ENCODE measurements at places on chromosomes 5 and 9.

DNA sequence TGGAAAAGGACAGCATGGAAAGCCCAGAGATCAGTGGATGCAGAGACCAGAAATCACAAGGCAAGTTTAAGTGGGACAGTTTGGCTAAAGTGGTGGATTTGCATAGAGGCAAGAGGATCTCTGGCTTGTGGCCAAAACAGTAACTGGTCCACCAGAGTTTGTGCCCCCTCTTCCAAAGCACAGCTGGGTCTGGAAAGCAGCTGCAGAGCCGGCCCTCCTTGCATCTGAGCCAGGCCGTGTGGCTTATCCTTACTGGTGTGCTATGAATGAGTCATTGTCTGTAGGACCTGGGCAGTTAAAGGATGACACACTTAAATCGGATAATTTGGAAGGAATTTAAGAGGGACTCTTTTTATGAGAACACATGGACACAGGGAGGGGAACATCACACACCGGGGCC is 146.6 kb downstream of the PIP5K1B start:
- DNase-seq: peak; percentile 15

DNA sequence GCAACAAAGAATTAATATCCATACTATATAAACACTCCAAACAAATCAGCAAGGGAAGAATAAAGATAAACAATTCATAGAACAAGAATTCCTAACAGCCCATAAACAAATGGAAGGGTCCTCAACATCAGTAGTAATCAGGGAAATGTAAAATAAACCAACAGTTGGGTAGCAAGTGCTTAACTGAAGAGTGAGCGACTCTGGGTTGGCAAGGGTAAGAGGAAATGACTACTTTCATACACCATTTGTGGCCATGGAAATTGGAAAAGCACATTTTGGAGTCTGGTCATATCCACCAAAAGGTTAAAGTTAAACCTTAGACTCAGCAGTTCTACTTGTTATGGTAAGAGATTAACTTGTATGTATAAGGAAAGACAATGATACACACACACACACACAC is 17.4 kb upstream of the RORB start:
- no peak for DNase-seq

DNA sequence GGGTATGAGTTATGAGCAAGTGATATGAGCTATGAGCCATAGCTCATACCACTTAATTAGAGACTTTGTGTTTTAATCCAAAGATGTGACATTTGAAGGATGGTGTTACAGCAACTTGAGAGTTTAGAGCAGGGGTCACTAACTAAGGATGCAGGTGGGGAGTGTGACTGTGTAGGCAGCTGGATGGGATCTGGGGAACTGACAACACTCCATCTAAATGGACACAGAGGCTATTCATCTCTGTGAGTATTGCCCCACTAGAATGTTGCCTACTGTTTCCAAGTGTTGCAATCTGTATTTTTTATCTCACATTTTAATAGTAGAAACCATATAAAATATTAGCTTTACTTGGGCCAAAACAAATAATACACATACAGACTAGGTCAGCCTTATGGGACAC is 488.1 kb upstream of the DAB2 start:
- DNase-seq: no peak

DNA sequence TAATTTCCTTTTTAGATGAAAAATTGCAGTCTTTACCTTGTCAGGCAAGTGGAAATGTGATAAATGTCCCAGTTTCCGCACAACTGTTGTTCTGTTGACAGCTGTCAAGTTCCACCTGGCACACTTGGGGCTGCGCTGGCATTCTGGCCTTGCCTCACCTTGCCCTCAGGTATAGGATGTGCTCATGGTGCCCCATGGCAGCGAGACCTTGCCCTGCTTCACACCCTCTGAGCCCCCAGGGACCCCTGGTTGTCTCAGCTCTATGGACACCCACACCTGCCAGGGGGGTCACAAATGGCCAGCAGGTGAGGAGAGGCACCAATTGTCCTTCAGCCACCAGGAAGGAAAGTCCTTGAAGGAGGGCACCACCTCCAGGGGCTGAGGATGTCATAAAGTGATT is 37.5 kb upstream of the SEMA4D start:
- no peak for DNase-seq

DNA sequence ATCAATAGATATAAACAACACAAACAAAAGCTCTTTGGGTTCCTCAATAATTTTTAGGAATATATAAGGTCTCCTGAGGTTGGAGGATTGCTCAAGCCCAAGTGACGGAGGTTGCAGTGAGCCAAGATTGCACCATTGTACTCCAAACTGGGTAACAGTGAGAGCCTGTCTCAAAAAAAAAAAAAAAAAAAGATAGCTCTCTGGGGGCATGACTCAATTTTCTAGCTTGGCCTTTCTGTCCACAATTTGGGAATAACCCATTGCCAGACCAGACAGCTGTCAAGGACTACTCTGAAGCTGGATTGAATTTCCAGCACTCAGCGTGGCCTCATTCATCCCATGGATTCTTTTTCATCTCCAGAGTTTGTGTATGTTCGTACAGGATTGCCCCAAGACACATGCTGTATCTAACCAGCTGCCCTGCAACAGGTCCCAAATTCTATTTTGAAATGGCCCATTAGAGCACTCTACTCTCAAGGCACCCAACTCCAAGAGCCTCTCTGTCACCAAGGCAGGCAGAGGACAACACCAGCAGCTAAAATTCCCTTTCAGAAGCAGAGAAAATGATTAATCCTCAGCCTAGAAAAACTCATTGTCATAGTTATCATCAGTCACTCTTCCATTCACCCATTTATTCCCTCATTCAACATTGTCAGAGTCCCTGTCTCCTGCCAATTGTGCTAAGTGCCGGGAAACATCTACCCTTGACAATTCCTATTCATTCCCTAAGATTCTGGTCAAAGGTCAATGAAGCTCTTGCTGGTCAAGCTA is 8.7 kb downstream of the FAM193B start:
- peak; percentile 90 for DNase-seq

DNA sequence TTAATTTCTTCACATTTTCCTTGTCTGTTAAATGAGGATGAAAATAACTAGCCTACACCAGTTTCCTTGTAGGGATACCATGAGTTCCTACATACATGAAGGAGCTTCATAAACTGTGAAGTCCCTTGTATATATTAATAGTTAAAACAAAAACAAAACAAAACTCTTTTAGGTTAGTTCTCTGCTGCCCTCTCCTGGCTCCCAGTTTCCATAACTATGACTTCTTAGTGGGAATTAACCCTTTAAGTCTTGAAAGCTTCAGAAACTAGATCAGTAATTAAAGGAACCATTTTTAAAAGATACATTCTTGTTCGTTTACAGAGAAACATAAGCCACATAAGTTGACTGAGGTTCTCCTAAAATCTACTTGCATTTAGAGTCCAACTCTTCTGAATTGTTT is 500.0 kb upstream of the C9orf72 start:
- peak; percentile 72 for DNase-seq

DNA sequence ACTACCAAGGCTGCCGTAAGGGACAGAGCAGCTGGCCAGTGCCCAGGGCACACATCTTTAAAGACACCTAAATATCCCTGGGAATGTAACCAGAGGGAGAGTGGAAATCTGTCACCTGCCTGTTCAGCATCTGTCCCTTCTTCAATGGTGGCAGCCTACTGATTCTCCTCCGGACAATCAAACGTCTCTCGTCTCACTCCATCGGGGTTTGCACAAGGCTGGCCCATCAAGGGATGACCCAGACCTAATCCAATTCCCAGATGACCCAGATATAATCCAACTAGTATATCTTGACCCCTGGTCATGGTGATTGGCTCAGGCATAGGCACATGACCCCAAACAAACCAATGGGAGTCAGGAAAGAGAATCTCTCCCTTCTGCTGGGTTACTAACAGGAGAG is 93.5 kb downstream of the HRH2 start:
- DNase-seq: no peak

DNA sequence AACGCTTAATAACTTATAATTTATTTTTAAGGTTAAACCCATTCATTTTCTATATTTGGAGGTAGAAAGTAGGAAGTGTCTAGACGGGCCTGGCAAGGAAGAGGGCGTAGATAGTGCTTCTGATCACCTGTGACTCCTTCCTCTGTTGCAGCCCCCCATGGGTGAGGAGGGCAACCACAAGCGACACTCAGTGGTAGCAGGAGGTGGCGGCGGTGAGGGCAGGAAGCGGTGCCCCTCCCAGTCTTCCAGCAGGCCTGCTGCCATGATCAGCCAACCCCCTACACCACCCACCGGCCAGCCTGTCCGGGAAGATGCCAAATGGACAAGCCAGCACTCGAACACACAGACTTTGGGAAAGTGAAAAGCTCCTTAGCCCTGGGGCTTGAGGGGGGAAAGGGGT is 36.7 kb downstream of the FAXDC2 start:
- DNase-seq: no peak

GRCh38 chr5:43420241-43420640 is 8.1 kb upstream of the CCL28 start:
- no peak for DNase-seq

- no peak for DNase-seq
Measured at GRCh38 chr5:125465703-125466102, 719.3 kb upstream of the ZNF608 start.

DNA sequence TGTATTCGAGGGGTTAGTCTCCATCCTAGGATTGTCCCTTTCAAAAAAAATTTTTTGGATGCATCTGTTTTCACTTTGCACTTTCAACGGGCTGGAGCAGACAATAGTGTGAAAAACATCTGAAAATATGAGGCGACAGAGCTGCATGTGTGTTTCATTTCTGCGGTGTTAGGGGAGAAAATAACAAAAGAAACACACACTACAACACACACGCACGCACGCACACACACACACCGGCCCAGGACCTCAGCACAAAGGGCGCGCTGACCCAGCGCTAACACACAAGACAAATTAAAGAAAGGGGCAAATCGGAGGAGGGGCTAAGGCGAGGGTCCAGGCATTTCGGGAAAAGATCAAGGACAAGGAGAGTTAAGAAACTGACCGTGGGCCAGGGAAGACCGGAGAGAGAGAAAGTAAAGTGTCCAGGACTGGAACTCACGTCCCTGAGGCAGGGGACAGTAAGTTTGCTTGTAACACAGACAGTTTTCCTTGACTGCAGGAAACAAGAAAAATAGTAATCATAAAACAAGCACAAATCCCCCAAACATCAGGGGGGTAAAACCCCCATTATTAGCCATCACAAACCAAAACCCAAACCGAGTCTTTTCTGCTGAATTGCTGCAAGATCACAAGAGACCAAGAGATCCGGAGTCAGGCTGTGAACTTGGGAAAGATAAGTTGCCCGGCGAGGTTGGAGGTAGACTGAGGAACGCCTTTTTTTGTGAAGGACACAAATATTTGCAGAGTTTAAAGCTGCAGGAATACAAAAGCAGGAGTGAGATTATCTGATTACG is 302.1 kb downstream of the PARP8 start:
- peak; percentile 22 for DNase-seq

DNA sequence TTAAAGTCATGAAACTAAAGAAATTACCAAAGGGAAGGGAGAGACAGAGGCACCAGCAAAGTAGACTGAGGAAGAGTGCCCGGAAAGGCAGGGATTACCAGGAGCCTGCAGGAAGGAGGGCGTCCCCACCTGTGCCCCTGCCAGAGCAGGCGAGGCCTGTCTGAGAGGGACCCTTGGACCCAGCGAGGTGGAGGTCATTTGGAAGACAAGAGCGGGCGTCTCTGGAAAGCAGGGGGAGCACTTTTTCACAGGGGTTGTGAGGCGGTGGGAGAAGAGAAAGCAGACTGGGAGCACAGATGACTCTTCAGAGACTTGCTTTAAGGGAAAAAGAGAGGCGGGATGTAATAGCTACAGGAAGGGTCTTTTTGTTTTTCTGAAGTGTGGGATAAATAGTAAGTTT is 27.5 kb upstream of the SLC2A8 start:
- DNase-seq: no peak

DNA sequence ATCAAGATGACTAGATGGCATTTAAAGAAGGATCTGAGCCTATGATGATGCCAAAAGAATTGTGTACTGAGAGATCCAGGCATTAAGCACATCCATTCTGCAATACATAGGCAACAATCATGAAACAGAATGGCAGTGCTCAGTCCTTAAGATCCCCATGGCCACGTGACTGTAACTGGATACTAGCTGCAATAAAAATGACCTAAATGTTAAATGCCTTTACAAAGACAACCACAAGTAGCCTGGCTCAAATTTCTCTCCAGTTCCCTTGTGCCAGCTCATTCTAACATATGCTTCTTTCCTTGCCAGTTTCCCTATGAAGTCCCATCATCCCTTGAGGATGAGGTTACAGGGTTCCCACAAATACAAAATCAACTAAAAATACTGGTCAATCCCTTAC is 148.3 kb upstream of the GHR start:
- no peak for DNase-seq

DNA sequence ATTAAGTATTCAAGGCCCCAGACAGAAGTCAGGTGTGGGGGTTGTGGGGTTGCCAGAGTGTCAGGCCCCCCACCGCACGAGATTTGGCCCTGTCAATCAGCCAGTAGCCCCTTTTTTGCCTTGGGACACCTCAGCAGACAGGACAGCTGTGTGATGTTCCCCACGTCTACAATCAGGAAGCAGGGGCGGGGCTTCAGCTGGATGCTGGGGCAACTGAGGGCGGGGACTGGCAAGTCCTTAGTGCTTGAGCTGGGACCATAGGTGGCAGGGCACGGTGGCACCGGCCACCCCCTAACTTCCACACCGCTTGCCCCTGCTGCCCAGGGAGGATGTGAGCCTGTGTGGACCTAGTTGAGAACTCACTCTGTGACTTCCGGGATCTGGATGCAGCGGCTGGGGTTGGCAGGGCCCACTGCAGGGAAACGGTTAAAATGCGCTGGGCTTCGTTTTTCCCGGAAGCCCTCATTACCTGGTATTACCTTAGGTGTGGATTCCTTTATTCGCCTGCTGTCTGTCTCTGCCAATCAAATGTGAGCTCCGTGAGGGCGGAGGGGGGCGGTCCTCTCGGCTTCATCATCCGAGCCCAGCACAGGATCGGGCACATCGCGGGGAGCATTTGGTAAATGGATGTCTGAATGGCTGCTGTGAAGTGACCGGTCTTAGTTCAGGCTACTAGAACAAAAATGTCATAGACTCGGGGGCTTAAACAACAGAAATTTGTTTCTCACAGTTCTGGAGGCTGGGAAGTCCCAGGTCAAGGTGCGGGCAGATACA is 7.5 kb upstream of the GTF3C5 start:
- DNase-seq: no peak

DNA sequence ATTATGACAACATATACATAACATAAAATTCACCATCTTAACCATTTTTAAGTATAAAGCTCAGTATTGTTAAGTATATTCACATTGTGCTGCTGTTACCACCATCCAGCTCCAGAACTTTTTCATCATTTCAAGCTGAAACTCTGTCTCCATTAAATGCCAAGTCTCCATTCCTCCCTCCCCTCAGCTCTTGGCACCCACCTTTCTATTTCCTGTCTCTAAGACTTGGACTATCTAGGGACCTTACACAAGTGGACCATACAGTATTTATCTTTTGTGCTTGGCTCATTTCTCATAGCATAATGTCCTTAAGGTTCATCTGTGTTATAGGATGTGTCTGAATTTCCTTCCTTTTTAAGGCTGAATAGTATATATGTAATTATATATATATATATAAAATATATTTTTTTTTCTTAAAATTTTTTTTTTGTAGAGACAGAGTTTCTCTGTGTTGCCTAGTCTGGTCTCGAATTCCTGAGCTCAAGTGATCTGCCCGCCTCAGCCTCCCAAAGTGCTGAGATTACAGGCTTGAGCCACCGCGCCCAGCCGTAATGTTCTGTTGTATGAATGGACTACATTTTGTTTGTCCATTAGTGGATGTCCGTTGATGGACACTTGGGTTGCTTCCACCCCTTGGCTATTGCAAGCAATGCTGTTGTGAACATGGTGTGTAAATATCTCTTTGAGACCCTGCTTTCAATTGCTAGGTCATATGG is 72.3 kb downstream of the EHMT1 start:
- DNase-seq: no peak
